T-helper 17 cell (primary cell): ENCODE measurements at places on chromosomes 16 and 17. TPM values are rescaled to one million over a fixed set of nuclear protein-coding genes. Genes with fewer than 3 reads are reported as not detected.

- no peak for DNase-seq
Measured at GRCh38 chr16:11423315-11424117, 78.3 kb downstream of the RMI2 start.

DNA sequence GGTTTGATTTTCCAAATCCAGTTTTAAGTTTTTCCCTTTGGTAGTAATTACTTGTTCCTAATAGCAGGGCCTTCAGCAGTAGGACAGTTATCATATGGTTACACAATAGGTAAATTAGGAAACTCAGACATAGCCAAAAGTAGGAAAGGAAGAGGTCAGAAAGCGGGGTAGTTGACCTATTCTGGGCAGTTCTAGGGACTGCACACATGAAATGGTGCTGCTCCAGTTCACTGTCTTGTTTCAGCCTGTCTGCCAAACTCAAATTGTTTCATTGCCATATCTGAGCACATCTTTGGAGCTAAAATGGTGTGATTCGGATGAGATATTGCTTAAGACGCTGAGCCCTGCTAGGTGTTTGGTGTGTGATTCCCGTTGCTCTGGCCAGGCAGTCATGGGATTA lies 56.7 kb downstream of the TANGO6 start:
- no peak for DNase-seq

- no peak for DNase-seq
Measured at GRCh38 chr16:89944773-89945172, 3.8 kb upstream of the DEF8 start.

GRCh38 chr16:35585411-35585810 lies 2126.0 kb downstream of the TP53TG3F start:
- no peak for DNase-seq

- DNase-seq, result no peak
Measured at GRCh38 chr17:65117384-65118035, 19.7 kb upstream of the RGS9 start.

Gene LRRC3C
- total RNA-seq, result not detected

Gene DOC2B
- 0.40 TPM for total RNA-seq
